Fibroblast of the aortic adventitia (primary cell): ENCODE measurements at places on chromosomes 12 and 14. TPM values are rescaled to one million over a fixed set of nuclear protein-coding genes. Genes with fewer than 3 reads are reported as not detected.

- DNase-seq: peak; percentile 89
Measured at GRCh38 chr12:62684570-62685295, 218.1 kb downstream of the MON2 start.

GRCh38 chr12:52335598-52336262, 14.5 kb upstream of the KRT83 start:
- DNase-seq: no peak

Gene TMPRSS12
- total RNA-seq: not detected in 2 replicates

DNA sequence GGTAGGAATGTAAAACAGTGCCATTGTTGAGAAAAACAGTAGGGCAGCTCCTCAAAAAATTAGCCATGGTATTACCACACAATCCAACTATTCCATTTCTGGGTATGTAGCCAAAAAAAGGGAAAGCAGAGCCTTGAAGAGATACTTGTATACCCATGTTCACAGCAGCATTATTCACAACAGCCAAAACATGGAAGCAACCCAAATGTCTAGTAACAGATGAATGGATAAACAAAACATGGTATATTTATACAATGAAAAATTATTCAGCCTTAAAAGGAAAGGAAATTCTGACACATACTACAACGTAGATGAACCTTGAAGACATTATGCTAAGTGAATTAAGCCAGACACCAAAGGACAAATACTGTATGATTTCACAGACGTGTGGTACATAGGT, 67.6 kb upstream of the GNG2 start:
- peak; percentile 5 for DNase-seq

DNA sequence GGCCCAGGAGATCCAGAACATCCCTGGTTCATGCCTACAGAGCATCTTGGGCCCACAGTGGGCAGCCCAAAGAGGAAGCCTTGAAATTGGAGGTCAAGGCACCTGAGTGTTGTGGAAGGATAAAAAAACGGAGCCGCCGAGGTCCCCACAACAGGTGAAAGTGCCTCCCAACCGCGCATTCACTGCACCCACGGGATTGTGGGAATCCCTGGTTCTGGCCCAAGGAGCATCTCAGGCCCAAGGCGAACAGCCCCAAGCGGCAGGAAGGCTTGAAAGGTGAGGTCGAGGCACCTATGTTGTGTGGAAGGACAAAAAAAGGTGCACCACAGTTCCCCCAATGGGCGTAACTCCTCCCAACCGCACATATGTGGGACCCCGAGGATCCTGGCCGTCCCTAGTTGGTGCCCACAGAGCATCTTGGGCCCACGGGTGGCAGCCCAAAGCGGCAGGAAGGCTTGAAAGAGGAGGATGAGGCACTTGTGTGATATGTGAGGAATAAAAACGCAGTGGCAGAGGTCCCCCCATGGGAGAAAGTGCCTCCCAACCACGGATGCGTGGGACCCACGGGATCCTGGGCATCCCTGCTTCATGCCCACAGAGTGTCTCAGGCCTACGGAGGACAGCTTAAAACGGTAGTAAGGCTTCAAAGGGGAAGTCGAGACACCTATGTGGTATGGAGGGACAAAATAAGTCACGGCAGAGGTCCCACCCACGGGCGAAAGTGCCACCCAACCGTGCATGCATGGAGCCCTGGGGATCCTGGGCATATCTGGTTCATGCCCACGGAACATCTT, 583.9 kb downstream of the ALG10 start:
- no peak for DNase-seq

DNA sequence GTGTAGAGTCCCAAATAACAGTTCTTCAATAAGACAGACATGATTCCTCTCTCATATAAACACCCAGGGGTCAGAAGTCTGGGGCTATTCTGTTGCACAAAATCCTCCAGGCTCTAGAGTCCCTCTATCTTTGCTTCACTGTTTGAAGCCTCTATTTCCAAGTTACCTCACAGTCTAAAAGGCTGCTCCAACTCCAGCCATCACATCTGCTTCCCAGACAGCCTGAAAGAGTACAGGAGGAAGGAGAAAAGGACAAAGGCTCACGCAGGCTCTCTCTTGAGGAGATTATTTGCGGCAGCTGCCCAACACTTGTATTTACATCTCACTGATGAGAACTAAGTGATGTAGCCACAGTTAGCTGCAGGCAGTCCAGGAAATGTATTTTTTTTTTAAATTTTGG, 6.4 kb downstream of the PAPLN start:
- no peak for DNase-seq

- DNase-seq: no peak
Measured at GRCh38 chr14:32047791-32048190, 29.3 kb upstream of the ARHGAP5 start.

DNA sequence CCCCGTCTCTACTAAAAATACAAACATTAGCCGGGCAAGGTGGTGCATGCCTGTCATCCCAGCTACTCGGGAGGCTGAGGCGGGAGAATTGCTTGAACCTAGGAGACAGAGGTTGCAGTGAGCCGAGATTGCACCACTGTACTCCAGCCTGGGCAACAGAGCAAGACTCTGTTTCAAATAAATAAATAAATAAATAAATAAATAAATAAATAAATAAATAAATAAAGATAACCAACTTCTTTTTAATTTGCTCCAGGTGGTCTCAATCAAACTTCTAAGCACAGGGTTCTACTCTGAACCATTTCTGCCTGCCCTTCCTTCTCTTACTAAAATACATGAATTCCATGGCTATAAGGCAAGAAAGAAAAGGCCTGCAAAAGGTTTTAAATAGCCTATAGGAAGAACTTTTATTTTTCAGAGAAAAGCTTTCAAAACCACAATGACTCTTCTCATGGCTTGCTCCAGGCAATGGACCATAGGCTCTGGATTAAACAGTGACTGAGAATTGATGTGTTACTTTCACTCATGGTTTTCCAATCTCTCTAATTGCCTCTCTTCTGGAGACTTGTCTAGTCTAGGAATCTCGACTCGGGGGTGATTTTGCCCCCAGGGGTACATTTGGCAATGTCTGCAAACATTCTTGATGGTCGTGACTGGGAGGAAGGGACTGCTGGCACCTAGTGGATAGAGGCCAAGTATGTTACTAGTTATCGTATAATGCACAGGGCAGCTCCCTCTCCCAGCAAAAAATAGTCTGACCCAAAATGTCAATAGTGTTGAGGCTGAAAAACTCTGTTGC, 14.4 kb downstream of the IGF1 start:
- no peak for DNase-seq

- peak; percentile 22 for DNase-seq
Measured at GRCh38 chr12:64480148-64480547, 28.2 kb downstream of the TBK1 start.

GRCh38 chr12:118336123-118336522, 36.6 kb downstream of the TAOK3 start:
- no peak for DNase-seq
